ENCODE measurements at places on chromosomes 13 and 19.

DNA sequence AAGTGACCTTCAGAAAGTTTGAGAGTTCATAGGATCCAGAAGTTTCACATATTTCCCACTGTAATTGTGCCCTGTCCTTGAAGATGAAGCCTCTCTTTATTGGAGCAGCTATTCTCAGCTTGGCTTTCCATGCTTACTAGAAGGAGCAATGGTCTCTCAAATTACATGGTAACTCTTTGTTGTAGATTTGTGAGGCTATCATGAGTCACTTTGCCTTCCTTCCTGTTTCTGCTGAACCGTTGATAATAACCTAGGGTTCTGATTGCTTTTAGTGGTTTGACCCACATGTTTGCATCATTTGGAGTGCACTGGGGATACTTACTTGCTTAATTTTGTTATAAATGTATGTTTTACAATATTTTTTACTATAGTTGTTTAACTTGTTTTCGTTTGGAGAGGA, 772.9 kb upstream of the SLITRK6 start:
- DNase-seq, result no peak

DNA sequence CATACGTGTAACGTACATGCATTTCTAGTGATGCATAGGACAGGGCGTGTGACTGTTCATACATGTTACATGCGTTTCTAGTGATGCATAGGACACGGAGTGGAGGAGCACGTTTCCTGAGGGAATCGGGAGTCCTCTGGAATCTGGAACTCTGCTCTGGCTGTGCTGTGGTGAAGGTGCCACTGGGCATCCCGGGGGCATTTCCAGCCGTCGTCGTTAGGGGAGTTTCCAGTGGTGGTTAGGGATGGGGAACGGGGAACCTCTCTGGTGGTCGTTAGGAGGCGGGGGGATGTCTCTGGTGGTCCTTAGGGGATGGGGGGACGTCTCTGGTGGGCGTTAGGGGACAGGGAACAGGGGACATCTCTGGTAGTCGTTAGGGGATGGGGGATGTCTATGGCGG, 209.6 kb upstream of the SOX1 start:
- no peak for DNase-seq

- no peak for DNase-seq
These were observed 600 bp upstream of the HMGB1 start for GRCh38 chr13:30466358-30466714.

GRCh38 chr19:51781999-51782398, 13.0 kb upstream of the FPR3 start:
- no peak for DNase-seq

DNA sequence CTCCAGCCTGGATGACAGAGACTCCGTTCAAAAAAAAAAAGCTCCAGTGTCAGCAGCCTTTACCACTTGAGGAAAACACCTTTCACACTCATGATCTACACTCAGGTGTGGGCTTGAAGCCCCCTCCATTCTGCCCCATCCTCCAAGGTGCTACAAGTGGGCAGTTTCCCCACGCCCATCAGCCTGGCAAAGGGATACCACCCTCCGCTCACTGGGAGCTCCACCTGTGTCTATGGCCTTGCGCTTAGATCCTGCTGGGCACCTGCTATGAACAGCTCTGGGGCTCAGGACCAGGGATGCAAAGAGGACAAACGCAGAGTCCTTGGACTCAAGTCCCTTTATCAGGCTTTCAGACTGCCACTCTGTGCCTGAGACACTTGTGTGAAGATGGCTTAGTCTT, 127.8 kb downstream of the CRYL1 start:
- DNase-seq, result no peak

GRCh38 chr19:45066921-45067661, 9.2 kb downstream of the ZNF296 start:
- DNase-seq, result no peak

- DNase-seq, result no peak
These were observed 6.5 kb downstream of the SIGLEC7 start for GRCh38 chr19:51148580-51148979.

DNA sequence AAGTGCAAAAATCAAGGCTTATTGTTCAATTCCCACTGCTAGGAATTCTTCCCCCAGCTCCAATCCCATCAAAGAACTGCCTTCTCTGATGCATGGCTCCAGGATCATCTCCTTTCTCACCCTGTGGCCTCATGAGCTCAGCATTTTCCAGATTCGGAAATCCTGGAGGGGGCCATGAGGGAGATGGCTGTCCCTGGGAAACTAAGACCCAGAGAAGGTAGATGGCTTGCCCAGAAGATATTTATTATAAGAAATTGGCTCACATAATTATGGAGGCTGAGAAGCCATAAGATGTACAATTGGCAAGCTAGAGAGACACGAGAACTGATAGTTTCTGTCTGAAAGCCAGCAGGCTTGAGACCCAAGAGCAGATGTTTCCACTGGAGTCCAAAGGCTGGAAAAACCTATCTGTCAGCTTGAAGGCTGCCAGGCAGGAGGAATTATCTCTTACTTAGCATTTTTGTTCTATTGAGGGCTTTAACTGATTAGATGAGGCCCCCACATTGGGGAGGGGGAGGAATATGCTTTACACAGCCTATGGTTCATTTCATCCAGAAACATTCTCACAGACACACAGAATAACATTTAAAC, 58.6 kb downstream of the GADD45B start:
- no peak for DNase-seq

- DNase-seq, result no peak
These were observed 38.4 kb upstream of the PEPD start for GRCh38 chr19:33559996-33560395.
